Hippocampal formation (tissue), 2 donors: ENCODE measurements at places on chromosomes 5 and 9.
A peak's percentile ranks its signal among the peaks of the same experiment; 100 is the strongest.

DNA sequence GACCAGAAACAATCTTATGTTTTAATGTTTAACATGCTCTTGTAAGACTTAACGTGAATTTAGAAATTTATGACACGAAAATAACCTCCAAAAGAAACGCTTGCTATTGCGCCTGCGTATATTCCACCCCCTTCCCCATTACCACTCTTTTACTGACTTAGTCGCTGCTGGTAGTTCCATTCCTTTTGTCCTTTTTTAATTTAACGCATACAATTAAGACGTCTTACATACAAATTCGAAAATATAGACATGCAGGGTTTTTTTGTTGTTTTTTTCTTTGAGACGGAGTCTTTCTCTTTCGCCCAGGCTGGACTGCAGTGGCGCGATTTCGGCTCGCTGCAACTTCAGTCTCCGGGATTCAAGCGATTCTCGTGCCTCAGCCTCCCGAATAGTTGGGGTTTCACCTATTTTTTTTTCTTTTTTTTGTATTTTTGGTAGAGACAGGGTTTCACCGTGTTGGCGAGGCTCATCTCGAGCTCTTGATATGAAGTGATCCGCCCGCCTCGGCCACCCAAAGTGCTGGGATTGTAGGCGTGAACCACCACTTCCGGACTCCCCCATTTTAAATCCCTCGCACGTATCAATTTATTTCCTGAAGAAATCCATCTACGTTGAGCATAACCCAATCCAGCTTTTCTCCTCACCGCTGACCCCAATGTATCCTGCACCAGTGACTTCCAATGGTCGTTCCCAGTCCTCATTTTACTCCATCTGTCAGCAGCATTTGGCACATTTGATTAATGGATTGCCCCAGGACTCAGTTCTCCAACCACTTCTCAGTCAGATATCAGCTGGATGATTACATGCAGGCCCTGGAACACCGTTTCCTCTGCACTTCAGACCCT, 684 bp upstream of the MED7 start:
- peak; percentile 46 for DNase-seq

GRCh38 chr5:154714266-154714986, 40.8 kb upstream of the LARP1 start:
- no peak for DNase-seq

- no peak for DNase-seq
Observed at GRCh38 chr9:107782381-107782780, 292.8 kb upstream of the KLF4 start.

GRCh38 chr5:78552729-78553342, 95.7 kb downstream of the LHFPL2 start:
- no peak for DNase-seq

DNA sequence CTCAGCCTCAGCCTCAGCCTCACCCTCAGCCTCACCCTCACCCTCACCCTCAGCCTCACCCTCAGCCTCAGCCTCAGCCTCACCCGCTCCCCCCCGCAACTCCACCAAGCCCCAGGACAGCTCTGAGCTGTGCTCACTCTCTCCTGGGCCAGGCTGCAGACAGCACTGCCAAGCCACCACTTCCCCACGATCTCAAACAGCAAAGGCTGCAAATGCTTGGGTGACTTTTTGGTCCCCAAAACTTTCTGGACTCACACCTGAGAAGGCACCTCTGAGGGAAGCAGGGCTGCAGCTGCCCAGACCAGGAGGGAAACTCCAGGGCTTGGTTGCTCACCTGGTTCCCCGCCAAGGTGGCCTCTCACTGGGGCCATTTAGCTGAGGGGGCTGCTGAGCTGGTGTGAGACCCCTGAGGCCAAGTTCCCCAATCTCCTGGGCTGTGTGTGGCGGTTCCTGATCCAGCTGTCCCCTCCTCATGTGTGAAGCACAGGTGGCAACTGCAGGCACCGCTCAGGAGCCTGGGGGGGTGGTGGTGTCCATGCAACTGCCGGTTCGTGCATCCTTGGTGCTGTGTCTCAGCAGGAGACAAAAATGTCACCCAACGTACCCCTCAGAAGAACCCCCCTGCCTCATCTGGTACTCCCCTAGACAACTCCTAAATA, 17.8 kb downstream of the MRPL36 start:
- no peak for DNase-seq

- DNase-seq = no peak
Observed at GRCh38 chr5:115602591-115603125, 379 bp upstream of the TICAM2 start.

GRCh38 chr9:130768265-130768664, 66.8 kb upstream of the ABL1 start:
- DNase-seq = no peak

GRCh38 chr9:130905125-130905901, 8.7 kb upstream of the QRFP start:
- DNase-seq = no peak

- DNase-seq = no peak
Observed at GRCh38 chr5:98656125-98656795, 117.2 kb upstream of the RGMB start.

GRCh38 chr5:176803943-176804498, 6.3 kb upstream of the UNC5A start:
- DNase-seq = no peak

GRCh38 chr5:2836133-2836532, 84.7 kb upstream of the IRX2 start:
- DNase-seq = no peak
